ENCODE measurements at places on chromosomes 2 and 18.

- no peak for DNase-seq
Measured at GRCh38 chr2:219861307-219861706, 233.9 kb downstream of the SLC4A3 start.

DNA sequence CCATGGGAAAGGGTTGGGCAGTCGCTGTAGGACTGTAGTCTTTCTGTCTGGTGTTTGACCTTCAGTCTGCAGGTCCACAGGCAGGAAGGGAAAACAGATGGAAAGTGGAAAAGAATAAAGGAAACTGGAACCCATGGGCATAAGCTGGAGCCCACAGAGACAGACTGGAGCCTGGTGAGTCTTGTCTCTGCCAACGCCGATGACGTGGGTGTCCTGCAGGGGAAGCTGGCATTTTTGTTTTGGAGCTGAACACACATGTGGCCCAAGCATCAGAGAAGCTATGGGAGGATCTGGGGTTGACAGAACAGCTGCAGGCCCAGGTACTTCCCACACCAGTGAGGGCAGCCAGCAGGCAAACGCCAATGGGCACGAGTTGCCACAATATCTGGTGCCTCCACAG is 28.2 kb upstream of the SOCS6 start:
- DNase-seq = no peak

DNA sequence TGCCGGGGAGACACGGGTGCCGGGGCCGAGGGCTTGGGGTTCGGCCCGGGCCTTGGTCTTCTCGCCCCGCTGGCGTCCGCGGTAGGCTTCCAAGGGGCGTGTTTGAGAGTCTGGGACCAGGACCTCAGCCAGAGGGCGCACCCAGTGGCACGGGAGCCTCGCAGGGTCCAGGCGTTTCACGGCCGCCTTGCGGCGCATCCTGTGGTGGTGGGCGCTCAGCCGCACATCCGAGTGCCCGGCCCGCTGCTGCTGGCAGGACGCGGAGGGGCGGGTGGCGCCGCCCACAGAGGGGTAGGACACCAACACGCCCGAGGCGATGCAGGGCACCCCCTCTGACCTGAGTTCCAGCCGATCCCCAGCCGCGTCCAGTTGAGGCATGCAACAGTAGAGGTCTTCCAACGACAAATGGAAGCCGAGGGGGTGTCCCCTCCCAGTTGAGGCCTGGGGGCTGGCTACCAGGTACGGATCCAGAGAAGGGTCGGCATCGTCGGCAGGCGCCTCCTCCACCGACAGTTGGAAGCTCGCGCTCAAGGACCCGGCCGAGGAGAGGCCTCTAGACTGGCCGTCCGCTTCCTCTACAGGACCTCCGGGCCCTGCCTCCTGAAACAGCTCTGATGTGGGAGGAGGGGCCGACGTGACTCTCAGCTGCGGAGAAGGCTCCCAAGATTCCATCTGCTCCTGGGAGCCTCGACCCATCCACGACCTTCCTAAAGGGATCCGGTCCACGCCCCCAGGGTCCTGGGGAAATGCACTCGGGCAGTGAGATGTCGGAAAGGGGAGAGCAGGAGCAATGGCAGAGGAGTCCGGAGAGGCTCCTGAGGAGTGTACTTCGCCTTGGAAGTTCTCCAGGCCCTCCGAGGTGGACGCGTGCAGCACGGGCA is 6.3 kb downstream of the C2orf81 start:
- peak; percentile 29 for DNase-seq

- DNase-seq = no peak
Measured at GRCh38 chr2:45177870-45178269, 168.6 kb upstream of the SIX2 start.

DNA sequence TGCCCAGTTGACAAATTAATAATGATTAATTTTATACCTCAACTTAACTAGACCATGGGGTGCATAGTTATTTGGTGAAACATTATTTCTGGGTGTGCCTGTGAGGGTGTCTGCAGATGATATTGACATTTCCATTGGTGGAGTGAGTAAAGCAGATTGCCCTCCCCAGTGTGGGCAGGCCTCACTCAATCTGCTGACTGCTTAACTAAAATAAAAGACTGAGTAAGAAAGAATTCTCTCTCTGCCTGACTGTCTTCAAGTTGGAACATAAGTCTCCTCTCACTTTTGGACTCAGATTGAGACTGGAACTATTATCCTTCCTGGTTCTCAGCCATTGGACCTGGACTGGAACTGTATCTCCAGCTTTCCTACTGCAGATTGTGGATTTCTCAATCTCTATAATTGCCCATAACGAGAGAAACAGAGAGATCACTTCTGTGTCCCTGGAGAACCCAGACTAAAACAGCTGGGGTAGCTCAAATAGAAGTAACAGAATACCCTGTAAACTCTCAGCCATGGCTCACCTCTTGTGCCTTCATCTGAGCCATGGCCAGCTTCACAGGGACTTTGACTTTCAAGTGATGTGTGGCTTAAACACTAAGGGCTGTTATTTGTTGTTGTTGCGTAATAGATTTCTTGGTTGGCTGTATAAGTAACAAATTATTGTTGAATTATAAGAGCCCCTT is 575.3 kb upstream of the RAB6C start:
- DNase-seq = no peak

GRCh38 chr2:199984159-199984558 is 28.8 kb downstream of the MAIP1 start:
- DNase-seq = no peak

DNA sequence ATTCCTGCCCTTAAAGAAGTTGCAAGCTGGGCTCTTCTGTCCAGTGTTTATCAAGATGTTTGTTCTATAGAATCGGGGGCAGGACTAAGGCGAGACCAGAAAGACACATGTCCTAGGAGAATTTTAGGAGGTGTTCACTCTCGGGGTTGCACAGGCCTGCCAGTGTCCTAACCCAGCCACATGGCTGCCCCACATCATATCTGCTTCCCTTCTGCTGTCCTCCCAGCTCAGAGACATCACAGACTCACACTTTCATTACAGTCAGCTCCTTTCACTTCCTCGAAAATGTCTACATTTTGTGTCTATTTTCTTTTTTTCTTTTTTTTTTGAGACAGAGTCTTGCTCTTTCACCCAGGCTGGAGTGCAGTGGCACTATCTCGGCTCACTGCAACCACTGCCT is 10.7 kb upstream of the MRO start:
- DNase-seq = no peak

- no peak for DNase-seq
Measured at GRCh38 chr2:181563101-181563692, 93.7 kb downstream of the CERKL start.

GRCh38 chr2:73938718-73939352 is 12.2 kb downstream of the DGUOK start:
- no peak for DNase-seq

DNA sequence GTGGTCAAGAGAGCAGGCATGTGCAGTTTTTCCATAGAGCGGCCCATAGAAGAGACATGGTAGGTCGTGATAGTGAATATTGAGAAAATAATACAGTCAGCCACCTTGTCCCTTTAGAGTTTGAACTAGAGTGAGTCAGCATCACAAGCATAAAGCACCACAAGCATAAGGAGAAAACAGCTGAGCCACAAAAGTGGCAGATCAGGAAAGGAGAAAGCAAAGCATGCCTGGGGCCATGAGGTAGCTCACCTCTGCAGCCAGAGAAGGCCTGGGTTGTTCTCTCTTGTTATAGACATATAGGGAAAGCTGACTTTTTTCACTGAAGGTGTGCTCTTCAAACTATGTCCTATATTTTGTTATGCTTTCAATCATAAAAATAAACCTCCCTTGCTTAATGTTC is 879.0 kb downstream of the DSC3 start:
- no peak for DNase-seq

- DNase-seq = no peak
Measured at GRCh38 chr2:37448342-37449120, 104.1 kb downstream of the QPCT start.

GRCh38 chr2:18924386-18924785 is 335.0 kb upstream of the NT5C1B start:
- DNase-seq = no peak

DNA sequence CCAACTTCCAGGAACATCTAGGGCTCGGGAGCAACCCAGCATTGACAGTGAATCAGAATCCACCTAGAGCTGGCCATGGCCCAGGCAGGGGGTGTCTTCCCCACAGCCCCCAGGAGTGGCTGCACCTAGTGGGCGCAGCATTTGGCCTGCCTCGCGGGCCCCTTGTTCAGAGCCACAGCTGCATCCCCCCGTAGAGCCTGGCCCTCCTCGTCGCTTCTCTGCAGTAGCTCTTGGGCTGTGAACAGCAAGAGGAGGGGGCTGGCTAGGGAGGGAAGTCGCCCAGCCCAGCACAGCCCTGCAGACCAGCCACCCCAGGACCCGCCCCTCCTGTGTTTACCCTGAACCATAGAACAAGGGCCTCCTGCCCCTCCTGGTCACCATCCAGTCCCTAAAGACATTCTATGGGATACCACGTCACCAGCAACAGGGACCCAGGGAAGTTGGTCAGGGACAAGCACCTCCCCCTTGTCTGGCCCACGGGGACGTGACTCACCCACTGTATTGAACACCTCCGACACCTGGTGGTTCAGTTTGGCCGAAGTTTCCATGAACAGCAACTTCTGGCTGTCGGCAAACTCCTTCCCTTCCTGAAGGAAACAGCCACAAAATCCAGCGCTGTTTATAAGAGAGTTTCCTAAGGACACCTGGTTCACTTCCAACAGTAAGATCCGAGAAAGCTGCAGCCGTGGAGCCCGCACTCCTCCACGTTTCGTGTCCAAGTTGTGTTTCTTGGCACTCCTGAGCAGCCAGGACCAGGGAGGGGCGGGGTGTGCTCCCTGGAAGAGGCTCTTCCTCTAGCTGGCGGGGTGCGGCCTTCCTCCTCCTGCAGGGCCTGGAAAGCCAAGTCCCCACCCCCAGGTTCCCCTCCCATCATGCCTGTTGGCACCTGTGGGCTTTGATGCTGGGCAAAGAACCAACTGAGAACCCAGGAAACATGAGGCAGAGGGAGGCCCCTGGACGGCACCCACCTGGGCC is 8.8 kb downstream of the PRLH start:
- peak; percentile 39 for DNase-seq

DNA sequence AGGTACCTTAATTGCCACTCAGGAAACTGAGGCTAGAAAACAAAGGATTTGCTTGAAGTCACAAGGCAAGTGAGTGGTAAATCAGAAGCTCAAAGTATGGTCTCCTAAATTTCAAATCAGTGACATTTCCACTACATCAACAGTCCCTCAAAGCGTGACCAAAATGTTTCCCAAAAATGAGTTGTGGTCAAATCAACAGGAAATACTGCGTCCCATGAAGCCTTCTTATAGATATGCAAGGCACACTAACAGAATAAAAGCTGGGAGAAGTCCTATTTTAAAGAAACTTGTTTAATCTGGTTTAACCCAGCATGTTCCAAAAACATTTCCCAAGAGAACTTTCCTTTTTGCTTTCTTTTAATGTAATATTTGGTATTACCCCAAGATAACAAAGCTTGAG is 249.4 kb downstream of the EXOC6B start:
- DNase-seq = no peak

- DNase-seq = no peak
Measured at GRCh38 chr2:2688254-2688653, 357.2 kb upstream of the MYT1L start.

DNA sequence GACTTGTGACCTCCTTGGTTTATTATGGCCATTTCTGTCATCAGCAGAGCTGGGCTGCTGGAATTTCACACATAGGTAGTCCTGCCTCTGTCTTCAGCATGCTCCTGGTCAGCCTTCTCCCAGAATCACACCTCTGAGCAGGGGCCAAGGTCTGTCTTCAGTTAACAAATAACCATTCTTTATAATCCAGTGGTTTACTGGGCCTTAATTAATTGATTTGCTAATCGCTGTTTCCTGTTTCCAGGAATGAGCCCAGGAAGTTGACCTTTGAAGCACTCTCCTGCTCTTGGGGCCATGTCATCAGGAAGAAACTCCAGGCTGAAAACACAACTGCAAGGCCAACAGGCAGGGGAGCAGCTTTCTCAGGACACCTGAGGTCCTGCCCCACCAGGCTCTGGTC is 278.5 kb downstream of the SRBD1 start:
- DNase-seq = no peak

DNA sequence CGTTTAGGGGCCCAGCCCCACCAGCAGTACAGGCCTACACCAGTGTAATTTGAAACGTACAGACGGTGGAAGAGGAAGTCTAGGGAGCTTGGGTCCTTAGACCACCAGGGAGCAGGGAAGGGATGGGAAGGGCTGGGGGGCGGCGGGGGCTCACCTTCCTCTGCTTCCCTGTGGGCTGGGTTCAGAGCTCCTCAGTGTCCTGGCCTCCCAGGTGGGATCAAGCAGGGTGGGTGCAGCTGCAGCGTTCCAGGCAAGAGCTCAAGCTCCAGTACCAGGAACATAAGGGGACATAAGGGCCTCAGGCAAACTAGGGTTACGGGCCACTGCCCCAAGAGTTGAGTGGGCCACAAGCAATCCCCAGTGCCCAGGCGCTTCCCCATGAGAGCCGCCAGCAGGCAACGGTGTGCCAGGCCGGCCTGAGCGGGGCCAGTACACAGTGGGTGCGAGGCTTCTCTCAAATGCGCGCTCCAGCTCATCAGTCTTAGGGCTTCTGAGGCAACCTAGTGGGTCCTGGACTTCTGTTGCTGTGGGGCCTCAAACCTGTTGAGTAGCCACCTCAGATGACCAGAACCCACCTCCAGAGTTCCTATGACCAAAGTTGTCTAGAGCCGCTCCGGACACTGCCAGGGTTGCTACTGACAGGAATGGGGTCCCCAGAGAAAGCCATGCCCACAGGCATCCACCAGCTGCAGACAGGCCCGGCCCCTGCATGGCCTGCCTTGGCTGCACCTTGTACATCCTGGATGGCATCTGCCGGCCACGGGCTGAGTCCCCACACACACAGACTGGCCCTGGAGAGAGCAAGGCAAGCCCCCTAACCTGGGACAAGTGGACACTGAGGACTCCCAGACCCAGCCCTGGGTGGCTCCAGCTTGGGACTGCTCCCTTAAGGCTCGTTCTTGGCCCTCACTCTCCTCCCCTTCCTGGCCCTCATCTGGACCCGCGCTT is 5.2 kb downstream of the ANKRD23 start:
- no peak for DNase-seq

DNA sequence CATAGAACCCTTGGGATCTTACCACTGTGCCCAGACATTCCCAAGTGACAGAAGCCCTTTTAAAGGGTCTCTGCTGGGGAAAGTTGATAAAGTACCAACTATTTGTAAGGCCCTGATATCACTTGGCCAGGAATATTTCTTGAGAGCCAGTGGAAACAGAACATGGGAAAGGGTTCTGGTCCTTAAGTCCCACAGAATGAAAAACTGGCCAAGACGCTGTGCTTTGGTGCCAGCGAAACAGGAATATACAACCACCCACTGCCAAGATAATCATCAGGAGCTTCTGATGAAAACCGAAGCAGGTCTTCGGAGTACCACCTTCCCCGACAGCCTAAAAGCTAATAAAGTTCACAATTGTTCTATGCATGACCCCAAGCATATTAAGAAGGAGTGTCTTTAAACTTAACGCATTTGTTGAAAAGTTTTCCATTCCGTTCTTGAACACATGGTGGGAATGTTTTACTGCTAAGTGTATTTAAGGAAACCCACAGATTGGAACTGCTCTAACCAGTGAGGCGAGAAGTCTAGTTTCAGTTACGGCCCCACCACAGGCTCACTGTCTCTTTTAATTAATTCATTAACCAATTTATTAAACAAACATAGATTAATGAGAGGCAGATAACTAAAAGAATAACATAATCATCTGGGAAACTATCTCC is 152.6 kb downstream of the ANKRD44 start:
- no peak for DNase-seq
